CD4-positive, alpha-beta T cell treated with Interleukin-15 for 1 hour (primary cell): ENCODE measurements at places on chromosomes 2 and 18.

DNA sequence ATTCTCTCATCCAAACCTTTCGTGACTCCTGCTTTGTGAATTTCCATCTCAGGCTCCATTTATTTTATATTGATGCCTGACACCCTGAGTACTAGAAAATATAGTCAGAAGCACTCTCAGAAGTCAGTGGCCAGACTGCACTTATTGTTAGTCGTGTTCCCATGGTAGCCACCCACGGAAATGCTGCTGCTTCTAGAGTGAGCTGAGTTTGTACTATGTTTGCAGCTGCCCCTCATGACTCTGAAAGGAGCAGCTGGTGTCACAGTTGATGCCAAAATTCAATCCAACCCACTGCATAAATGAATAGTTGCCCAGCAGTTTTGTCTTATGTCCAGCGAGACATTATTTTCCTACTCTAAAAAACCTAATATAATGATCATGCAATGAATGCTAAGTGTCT lies 265.2 kb upstream of the SPHKAP start:
- no peak for DNase-seq

GRCh38 chr2:135121016-135121657 lies 69.0 kb downstream of the RAB3GAP1 start:
- no peak for DNase-seq

DNA sequence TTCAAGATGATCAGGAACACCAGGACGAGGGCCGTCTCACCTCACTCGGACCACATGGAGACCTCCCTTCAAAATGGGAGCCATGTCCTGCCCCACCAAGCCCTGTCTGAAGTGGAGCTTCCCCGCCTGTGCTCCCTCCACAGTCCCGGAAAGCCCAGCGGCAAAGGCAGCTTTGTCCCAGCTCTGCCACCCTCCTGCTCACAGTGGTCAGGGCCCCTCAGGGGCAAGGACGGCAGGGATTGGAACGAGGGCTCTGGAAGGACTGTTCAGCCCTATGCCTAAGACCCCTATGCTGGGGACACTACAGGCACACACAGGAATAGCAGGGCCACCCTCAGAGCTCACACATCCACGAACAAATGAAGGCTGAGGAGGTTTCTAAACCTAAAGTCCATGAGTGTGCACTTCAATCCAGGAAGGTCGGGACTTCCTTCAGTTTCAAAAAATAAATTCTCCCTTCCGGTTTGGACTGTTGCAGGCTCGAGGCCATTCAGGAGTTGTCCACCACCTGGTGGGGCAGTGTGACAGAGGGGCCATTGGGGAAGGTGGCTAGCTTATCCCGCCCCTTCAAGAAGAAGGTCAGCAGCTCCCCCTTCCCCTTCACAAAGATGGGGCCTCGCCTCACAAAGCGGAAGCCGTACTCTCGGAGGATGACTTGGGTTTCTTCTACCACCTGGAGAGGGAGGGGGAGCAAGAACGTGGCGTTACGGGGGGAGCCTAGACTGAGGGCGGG lies 26.4 kb downstream of the CENPO start:
- no peak for DNase-seq

DNA sequence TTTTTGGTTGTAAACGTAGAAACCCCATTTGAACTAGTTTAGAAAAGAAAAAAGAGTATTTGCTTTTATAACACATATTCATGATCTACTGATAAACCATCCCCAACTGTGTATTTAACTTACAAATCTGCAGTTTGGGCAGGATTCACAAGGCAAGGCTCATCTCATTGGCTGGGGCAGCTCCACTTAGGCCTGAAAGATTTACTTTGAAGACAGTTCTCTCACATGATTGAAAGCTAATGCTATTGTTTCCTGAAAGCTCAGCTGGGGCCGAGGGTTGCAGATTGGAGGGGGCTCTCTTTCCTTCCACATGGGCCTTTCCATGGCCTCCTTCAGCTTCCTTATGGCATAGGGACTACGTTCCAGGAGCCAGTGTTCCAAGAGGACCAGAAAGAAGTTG lies 47.4 kb downstream of the ARHGAP15 start:
- no peak for DNase-seq

- no peak for DNase-seq
Measured at GRCh38 chr2:26670171-26670570, 22.4 kb upstream of the KCNK3 start.

DNA sequence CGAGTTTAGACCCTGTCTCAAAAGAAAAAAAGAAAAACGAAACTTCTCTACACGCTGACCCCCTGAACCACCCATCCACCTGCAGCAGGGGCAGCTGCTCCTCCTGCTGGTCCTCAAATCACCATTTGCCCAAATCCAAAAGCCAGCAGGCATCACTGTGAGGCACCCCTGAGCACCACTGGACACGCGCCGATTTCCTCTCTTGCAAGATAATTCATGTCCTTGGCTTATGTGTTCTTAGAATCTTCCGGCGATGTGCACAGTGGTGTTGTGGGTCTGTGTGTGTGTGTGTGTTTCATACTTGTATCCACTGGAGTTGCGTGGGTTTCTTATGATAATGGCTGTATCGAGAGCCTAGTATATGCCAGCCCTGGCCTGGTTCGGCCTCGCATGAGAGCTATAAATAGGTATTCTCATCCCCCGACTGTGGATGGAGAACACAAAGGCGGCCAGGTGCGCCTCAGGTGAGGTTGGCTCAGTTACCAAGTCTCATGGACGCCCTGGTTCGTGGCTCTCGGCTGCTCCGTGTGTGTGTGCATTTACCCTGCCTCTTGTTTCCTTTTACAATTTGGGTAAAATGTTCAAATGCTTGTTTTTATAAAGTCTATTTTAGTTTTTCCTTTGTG lies 235.5 kb downstream of the HDAC4 start:
- DNase-seq = no peak

DNA sequence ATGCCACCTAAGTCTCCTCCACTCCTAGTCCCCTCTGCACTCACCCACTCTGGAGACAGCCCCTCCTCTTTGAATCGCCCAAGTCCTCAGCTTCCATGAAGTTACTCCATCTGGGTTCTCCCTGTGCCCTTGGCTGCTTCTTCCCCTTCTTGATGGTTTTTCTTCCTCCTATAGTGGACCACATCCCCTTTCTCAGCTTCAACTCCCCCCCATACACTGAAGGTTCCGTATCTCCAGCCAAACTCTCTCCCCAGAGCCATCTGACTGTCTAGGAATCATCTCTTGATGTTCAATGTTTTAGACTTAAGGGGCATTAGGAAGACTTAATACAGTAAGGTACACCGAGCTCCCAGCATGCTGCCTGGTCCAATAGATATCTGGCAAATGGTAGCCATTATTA lies 39.6 kb downstream of the EMX1 start:
- peak; percentile 23 for DNase-seq

GRCh38 chr2:222179592-222179991 lies 119.2 kb downstream of the PAX3 start:
- no peak for DNase-seq

DNA sequence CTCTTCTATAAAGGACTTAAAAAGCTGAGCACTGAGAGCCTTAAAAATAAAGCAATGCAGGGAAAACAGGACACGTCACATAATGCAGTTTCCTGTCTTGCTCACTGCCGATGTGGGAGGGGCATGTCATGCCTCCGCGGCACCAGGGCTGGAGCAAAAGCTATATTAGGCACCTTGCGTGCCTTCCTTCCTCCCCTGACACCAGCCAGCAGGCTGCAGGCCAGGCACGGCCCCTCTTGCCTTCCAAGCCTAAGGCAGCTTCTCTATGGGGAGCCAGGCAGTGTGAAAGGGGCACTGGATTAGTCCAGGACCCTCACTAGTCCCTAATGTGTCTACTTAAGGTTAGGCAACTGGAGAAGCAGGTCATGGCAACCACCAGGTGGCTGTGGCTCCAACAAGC lies 26.3 kb downstream of the MRPL35 start:
- peak; percentile 74 for DNase-seq

GRCh38 chr2:18855027-18855426 lies 265.7 kb upstream of the NT5C1B start:
- DNase-seq = no peak

- DNase-seq = no peak
Measured at GRCh38 chr2:231526341-231527090, 3.7 kb downstream of the NMUR1 start.

DNA sequence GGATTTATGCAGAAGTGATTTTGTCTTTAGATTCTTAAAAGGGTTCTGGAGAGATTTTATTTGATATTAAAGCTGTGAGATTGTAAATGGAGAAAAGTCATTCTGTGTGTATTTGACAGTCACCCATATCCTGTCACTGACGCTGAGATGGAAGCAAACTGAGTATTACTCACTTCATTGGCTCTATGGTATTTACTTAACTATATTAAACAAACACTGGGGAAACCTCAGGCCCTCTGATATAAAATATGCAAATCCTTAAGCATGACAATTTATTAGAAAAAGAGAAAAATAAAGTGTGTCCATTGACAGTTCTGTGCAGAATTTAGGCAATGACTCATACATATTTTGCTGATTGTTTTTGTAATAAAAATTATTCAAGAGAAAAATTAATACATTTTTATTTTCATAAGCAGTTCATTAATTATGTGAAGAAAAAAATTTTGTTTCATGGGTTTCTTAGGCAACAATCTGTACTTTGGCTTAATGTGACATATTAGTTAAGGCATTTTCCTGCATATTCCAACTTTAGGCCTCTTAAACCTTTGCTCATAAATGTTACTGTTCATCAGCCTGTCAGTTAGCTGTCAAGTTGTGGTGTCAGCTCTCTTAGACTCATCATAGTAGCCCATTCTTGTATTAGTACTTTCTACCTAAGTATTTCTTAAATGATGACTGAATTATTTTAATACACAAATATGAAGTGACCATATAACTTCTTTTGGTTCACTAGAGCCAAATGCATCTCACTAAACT lies 99.9 kb downstream of the PARD3B start:
- no peak for DNase-seq

DNA sequence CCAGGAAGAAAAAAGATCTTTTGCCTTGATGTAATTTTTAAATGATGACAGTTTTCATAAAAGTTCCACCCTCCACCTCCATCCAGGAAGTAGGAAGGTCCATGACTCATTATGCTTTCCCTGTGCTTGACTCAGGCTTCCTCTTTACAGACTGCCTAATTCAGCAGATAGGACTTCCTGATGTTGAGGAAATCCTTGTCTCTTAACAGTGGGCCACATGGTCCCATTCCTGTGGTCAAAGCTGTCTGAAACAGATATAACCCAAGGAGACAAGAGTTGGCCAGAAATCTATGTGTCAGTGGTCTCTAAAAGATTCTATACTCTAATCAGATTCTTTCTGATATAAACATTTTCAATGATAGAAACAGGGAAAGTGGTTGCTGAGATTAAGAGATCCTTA lies 119.1 kb downstream of the BAZ2B start:
- no peak for DNase-seq

GRCh38 chr18:34595690-34596089 lies 114.4 kb upstream of the DTNA start:
- DNase-seq = no peak

- no peak for DNase-seq
Measured at GRCh38 chr2:214630402-214631045, 179.0 kb downstream of the BARD1 start.

- DNase-seq = no peak
Measured at GRCh38 chr2:193103064-193103463, 908.3 kb upstream of the TMEFF2 start.

DNA sequence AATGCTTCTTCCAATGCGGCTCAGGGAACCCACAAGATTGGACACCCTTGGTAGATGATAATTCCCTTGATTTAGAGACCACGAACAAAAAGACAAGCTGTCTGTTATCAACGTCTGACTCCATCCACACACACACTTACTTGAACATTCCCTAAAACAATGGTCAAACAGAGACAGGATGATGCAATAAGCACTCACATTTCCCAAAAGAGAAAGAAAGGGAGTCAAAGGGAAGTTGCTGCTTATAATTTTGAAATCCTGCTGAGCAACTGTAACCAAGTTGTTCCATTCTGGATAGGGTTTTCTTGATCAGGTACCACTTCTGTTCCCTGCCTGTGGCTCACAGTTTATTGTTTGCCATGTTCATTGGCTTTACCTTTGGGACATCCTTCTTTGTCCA lies 571.3 kb upstream of the CNTNAP5 start:
- DNase-seq = no peak

- no peak for DNase-seq
Measured at GRCh38 chr2:202909394-202910192, 1.9 kb downstream of the WDR12 start.

- no peak for DNase-seq
Measured at GRCh38 chr2:42072349-42073118, 24.7 kb downstream of the PKDCC start.

DNA sequence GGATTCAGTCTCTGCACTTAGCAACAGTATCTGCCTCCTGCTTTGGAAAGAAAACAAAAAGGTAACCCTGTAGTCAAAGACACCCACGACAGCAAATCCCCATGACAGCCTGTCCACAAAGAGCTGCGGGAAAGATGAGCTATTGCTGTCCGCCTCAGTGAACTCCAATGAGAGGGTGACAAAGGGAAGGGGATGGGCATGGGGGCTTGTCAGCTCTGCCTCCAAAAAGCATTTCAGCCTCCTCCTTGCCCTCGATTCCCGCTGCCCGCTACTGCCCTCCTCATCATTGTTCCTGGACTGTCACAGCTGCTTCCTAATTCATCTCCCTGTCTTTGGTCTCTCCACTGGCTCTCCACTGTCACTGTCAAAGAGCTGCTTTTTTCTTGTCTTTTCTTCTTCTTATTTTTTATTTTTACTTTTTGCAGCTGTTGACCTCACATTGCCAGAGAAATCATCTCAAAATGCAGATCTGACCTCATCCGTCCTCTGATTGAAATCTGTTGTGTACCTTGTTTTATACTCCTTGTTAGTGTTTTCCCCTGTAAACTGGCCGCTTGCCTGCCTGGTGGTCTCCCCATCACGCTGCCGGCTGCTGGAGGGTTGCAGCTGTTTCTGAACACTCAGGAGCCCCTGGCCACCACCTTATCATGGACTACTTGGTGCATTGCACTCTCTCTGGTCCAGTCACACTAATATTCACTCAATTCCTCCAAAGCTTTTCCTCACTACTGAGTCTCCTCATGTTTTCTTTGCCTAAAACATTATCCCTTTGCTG lies 7.9 kb upstream of the E2F6 start:
- DNase-seq = no peak

GRCh38 chr2:217960351-217960750 lies 42.4 kb downstream of the TNS1 start:
- DNase-seq = no peak

GRCh38 chr2:120669121-120669952 lies 66.3 kb upstream of the GLI2 start:
- DNase-seq = no peak

DNA sequence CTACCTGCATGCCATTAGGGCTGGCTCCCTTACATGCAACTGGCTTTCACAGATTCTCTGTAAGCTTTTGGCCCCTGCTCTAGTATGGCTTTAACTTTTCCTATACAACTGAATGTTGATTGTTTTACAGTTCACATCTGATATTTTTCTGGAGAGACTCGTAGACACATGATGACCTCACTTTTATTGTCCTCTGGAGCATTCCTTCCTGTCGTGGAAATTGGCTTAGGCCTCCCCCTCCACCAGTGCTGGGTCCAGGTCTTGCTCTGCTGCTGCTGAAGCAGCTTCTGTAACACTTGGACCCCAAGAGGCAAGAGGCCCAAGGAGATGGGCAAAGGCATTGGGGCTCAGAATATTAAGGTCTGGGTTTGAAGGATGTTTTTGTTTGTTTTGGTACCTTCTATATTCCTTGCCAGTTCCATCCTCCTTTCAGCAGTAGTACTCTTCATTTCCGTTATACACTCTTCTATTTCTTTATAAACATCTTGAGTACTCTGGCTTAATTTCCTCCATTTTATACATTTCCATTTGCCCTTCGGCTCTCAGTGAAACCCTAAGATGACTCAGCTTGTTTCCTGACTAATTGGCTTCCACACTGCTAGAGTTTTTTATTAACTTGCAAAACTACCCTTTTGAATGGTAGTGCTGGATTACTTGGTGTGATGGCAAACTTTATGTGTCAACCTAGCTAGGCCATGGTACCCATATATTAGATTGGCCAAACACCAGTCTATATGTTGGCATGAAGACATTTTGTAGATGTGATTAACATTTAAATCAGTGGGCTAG lies 219.8 kb downstream of the CDCA7 start:
- no peak for DNase-seq
